Ecto neural progenitor cell (in vitro differentiated cells): ENCODE measurements at places on chromosomes 2 and 18.

DNA sequence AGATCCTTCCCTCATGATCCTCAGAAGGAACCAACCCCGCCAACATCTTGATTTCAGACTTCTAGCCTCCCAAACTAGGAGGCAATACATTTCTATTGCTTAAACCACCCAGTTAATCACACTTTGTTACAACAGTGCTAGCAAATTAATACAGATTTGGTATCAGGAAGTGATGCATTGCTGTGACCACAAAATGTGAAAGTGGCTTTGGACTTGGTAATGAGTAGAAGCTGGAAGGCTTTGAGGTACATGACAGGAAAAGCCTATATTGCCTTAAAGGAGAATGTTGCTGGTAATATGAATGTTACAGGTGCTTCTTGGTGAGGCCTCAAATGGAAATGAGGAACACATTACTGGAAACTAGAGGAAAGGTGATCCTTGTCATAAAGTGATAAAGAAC, 260.3 kb downstream of the SATB2 start:
- no peak for DNase-seq

GRCh38 chr2:69998761-69999160, 37.3 kb upstream of the ASPRV1 start:
- DNase-seq: no peak

GRCh38 chr2:73961823-73962615, 22.7 kb upstream of the TET3 start:
- DNase-seq: no peak

DNA sequence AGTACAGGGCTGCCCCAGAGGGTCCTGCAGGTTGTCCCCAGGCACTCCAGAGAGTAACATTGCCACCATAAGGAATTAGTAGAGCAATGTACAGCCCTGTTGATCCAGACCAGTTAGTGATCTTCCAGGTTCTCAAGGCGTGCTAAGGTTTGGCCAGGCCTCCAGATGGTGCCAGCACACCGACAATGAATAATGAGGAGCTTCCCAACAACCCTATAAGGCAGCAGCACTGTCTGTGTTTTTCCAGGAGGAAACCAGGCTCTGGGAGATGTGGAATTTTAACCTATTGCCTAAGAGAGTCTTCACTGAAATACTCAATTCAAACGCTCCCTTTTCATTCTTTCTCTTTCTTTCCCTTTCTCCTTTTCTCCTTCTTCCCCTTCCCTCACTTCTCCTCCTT, 122.1 kb downstream of the MGAT5 start:
- DNase-seq: no peak

GRCh38 chr2:196944570-196944969, 18.1 kb upstream of the PGAP1 start:
- no peak for DNase-seq

- DNase-seq: no peak
These were observed 89.3 kb downstream of the ADD2 start for GRCh38 chr2:70678576-70679143.

- DNase-seq: no peak
These were observed 17.1 kb downstream of the RAMP1 start for GRCh38 chr2:237876532-237876931.

DNA sequence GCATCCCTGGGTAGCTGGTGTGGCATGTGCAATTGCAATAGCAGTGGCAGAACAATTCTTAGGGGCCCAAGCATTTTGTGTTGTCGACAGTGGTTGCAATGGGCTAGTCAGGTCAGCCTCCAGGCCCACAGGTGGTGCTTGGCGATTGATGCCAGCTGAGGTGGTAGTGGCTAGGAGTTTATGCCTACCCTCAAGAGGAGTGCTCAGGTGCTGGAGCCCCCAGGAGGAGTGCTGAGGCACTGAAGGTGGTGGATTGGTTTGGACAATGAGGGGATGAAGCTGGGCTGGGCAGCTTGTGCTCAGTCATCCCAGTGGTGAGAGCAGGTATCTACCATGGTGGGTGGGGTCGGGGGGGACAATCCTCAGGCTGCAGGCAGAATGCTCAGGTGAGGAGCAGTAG, 877.9 kb upstream of the TMEFF2 start:
- no peak for DNase-seq

DNA sequence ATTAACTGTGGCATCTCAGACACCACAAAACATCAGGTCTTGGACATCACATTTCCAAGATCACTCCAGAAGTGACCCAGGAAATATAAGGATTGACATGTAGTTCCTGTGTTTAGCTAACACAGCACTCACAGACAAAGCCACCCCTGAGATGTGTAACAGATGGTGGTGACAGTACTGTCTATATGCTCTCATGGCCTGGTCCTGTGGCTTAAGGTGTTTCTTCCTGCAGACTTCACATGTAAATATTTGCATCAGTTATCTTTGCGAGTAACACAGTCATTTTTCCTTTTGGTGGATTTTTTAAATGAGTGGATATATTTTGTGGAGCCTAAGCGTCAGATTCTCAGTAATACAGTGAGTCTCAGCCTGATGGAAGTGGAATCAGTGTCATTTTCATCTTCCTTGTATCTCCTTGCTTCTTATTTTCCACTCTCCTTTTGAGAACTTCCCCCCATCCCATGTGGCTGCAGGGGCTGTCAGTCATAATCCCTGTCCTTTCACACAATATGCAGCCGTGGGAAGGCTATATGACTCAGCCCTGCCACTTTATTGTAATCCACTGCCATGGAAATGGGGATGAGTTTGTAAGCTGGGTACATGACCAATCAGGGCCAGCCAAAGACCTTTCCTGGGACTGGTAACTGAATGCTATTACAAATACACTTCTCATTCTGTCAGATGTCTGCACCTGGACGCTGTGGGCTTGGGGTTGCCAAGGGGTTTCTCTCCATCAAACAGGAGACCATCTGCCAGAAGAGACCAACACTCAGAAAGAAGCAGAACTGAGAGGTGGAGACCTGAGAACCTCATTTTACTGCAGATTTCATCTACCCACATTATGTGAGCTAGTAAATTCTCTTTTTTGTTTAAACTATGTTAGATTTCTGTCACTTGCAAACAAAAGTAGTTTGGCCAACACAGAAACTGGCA, 74.3 kb downstream of the ICOS start:
- no peak for DNase-seq

GRCh38 chr2:156125018-156125417, 207.5 kb downstream of the NR4A2 start:
- DNase-seq: no peak

GRCh38 chr2:42421601-42422239, 60.7 kb upstream of the COX7A2L start:
- no peak for DNase-seq

GRCh38 chr2:84458551-84459017, 496 bp downstream of the SUCLG1 start:
- no peak for DNase-seq

DNA sequence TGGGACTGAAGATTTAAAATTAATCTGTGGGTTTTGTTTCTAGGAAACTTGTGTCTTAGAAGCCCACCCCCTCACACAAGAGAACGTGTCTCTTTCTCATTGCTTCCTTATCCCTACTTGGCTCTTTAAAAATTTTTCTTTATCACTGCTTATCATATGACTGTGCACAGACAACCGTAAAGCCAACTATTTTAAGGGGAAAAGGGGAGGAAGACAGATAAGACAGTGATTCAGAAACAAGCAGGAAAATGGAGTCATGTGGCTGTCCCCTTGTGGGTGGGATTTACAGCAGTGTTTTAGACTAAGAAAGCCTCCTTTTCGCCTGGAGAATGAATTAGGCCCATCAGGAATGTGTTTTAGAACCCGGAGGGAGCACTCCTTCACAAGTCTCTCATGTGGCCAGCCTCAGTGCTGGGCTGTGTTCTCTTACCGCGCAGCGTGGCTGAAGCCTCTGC, 17.6 kb downstream of the PRKCE start:
- no peak for DNase-seq

DNA sequence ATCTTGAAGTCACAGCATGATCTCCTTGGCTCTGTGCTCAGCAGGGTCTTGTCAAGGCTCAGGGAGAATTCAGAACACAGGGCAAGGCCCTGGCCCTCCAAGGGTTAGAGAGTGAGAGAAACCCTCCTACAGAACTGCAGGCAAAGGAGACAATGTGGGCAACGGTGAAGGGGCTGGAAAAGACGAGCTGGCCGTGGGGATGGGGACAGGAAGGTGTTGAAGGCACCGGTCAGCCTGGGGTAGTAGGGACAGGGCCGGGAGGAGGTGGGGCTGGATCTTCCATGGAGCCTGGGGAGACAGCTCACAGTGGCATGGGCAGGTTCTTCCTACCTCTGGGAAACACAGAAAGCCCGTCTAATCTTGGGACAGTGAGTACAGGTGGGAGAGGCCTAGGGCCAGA, 92.2 kb upstream of the MCFD2 start:
- no peak for DNase-seq

DNA sequence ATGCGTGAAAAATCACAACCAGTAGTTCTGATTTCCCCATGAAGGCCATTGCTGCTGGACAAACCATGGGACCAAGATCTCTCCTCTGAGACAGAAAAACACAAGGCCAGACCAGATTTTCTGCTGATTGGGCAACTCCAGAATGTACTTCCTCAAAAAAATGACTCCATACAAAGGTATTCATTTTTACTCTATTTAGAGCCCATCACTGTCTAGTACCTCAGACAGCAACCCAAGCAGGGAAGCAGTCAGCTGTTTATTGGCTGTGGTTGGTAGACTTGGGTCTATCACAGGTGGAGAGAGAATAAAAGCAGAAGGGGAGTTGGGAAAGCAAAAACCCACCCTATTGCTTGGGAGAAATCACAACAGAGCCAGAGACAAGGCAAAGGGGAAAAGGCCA, 219.9 kb downstream of the PIK3C3 start:
- no peak for DNase-seq

GRCh38 chr18:26356045-26356785, 130.0 kb downstream of the TAF4B start:
- no peak for DNase-seq

DNA sequence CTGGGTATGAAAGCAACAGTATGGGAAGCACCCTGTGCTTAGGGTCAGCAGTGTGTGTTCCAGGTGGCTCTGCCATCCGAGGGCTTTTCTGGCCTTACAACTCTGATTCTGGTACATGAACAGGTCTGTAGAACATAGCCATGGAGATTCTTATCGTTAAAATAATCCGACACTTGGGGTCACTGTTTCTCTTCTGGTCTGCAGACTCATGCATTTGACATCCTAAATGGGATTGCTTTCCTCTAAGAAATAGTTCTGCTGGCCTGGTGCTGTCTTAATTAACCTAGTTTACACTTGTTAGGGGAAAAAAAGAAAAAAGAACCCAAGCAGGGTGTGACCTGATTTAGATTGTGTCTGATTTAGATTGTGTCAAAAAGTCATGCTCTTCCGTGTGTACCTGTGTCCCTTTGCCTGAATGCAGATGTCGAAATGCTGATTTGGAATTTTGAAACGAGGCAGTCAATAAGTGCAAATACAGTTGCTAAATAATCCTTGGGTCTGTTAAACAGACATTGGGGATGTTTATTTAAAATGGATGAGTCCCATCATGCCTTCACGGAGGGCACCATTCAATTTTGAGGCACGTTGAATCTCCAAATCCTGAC, 59.6 kb downstream of the TRPM8 start:
- no peak for DNase-seq
